Cerebellar nuclear complex (tissue), 1 donor: ENCODE measurements at places on chromosomes 1 and 21.

DNA sequence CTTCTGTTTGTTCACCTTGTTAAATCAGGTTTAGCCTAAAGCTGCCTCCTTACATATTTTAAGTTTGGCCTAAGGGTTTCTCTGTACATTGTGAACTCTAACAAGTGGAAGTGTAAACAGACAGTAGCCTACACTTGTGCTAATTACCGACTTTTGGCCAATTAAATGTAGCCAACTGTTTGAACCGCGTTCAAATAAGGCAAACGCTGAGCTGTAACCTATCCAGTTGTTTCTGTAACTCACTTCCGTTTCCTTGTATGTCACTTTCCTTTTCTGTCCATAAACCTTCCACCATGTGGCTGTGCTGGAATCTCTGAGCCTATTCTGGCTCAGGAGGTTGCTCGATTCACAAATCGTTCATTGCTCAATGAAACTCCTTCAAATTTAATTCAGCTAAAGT is 8.0 kb upstream of the FCAMR start:
- no peak for DNase-seq

- no peak for DNase-seq
These were observed 1.6 kb downstream of the NSUN4 start for GRCh38 chr1:46342084-46342656.

DNA sequence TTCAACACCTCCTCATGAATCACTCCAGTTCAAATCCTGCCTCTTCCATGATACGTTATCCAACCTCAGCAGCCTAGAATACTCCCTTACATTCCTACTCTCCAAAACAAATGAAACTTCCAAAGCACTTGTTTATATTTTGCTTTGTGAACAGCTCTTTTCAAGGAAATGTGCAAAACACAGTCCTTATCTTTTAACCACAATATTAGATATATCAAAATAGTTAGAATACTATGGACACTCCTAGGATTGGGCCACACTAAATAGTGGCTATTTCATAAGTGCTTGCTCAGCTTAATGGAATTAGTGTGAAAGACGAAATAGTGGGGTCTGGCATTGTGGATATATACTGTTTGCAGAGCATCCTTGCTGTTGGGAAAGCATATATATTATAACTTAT is 173.5 kb downstream of the ZC3H11B start:
- DNase-seq = no peak

- no peak for DNase-seq
These were observed 2.5 kb downstream of the AGRN start for GRCh38 chr1:1022302-1023009.

DNA sequence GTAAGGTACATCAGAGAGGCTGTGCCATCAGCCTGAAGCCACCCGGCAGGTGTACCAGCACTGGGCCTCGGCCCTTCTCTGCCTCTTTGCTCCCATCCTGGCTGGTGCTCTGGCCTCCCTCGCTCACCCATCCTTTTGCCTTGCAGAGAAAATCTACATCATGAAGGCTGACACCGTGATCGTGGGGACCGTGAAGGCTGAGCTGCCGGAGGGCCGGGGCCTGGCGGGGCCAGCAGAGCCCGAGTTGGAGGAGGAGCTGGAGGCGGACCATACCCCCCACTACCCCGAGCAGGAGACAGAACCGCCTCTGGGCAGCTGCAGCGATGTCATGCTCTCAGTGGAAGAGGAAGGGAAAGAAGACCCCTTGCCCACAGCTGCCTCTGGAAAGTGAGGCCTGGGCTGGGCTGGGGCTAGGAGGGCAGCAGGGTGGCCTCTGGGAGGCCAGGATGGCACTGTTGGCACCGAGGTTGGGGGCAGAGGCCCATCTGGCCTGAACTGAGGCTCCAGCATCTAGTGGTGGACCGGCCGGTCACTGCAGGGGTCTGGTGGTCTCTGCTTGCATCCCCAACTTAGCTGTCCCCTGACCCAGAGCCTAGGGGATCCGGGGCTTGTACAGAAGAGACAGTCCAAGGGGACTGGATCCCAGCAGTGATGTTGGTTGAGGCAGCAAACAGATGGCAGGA is 24.5 kb upstream of the TNFRSF1B start:
- no peak for DNase-seq

DNA sequence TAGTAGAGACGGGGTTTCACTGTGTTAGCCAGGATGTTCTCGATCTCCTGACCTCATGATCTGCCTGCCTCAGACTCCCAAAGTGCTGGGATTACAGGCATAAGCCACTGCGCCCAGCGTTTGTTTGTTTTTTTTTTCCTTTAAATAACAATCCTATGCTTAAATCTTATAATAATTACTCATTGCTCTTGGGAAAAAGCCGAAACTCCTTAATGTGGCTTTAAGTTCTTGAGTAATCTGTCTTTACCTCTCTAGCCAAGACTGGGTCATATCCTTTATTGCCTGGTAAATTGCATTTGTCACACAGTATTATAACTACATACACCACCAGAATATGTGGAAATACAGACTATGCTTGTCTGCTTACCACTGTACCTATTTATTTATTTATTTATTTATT is 97.1 kb downstream of the MACF1 start:
- DNase-seq = no peak

GRCh38 chr1:184189361-184189760 is 137.8 kb downstream of the TSEN15 start:
- DNase-seq = no peak

GRCh38 chr1:26296340-26297056 is 9.9 kb downstream of the UBXN11 start:
- no peak for DNase-seq

DNA sequence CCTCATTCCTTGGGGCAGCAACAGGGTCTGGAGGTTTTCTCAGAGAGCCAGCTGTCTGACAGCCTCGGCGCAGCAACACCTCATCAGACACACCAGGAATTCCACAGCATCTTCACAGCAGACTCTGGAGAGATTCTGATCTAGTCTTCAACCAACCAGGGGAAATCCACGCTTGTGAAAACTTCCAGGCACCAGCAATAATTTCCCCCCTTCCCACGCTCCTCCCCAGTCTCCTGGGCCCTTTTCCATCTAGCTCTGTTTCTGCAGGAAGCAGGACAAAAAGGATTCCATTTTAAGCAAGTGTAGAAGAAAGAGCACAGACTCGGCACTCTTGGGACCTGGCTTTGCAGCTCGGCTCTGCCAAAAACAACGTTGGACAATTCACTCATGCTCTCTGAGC is 44.3 kb upstream of the CAPZB start:
- DNase-seq = no peak

GRCh38 chr1:18021242-18021641 is 86.4 kb upstream of the IGSF21 start:
- no peak for DNase-seq

DNA sequence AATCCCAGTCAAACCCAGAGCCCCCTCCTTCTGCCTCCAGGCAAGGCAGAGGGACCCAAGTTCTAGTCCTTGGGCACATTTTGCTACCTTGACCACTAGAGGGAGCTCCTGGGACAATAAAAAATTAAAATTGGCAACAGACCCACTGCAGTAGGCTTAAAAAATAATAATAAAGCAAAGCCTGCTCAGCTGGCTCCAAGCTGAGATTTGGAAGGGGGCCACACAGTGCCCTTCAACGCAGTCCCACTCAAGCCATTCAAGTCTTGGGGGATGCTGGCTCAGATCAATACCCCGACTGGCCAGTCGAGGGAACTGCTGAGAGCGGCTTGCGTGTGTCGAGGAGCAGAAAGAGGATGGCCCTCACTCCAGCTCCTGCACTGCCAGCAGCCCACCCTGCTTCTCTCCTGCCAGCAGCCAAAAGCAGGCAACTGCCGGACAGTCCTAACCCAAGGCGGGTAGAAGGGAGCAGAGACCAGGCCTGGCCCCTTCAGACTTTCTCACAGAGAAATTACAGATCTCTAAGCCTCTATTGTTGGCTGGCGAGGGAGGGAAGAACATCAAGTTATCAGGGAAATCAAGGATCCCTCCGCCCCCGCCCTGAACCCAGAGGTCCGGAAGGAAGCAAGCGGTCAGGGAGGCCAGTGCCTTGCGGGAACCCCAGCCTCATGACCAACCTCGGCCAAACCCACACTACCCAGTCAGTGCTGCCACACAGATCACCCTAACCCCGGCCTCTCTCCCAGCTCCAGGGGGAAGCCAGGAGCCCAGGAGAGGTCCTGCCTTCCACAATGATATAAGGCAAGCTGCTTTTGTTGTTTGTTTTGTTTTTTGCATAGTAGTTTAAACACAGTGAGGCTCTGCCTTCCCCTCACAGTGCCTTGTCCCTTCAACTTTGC is 4.9 kb upstream of the ALDH4A1 start:
- peak; percentile 26 for DNase-seq

DNA sequence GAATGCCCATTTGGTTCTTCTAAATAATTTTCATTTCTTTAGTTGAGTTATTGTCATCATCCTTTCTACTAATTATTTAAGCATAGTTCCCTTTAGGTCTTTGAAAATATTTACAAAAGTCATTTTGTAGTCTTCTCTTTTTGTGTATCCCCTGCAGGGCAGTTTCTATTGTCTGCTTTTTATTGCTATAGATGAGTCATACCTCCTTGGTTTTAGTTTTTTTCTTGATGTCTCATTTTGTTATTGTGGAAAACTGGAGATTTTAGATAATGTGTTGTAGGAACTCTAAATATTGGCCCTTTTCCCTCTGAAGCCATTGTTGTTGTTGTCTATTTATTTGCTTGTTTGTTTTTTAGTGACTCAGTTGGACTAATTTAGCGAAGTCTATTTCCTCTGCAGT is 387.9 kb downstream of the NUF2 start:
- DNase-seq = no peak

- no peak for DNase-seq
These were observed 153.6 kb downstream of the HIVEP3 start for GRCh38 chr1:41765152-41765551.

DNA sequence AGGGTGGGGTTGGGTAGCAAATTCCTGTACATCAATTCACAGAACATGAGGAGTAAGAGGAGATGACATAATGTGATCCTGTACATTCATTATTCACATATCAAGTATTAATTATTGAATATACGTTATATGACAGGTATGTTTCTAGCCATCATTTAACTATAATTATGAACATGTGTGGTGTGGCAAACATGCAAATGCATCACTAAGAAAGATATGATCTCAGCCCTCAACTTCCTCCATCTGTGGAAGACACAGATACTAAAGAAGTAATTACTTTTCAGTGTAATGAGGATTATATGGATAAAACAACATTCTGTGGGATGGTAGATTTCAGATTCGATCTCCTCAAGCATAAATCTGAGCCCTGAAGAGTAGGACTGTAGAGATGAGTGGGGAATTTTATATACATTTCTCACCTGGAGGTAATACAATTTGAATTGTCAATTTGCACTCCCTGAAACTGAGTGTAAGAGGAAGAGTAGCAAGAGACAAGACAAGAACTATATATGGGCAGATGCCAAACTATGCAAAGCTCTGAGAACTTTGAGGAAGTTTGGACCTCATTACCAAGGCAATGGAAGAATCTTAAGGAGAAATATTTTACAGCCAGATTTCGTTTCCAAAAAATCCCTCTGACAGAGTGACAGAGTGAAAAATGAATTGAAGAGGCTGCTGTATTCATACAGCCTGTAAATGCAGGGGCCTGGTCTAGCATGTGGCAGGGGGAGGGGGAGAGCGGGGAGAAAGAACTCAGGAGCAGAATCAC is 275.5 kb downstream of the TPR start:
- DNase-seq = no peak

DNA sequence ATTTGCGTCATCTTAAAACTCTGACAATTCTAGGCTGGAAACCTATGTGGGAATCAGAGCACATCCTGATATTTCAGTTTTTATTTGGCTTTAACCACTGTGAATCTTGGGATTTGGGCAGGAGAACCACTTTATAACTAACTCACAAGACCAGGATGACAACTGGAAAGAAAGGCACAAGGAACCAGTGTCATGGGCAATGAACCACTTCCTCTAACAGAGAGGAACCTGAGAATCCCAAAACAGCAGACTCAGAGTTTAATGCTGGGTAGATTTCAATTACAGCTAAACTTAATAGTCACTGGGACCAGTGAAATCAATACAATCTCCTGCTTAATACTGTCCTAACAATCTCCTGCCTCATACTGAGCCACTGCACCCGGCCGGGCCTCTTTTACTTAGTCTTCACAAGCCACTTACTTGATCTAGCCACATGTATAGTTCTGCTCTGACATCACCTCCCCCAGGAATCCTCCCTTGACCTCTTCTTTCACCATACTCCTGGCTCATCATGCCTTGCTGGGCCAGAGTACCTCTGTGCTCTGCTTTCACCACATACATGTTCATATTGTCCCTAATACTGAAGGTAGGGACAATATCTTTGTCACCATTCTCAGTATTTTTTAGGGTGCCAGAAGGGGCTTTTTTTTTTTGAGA is 20.2 kb upstream of the SLFNL1 start:
- no peak for DNase-seq

DNA sequence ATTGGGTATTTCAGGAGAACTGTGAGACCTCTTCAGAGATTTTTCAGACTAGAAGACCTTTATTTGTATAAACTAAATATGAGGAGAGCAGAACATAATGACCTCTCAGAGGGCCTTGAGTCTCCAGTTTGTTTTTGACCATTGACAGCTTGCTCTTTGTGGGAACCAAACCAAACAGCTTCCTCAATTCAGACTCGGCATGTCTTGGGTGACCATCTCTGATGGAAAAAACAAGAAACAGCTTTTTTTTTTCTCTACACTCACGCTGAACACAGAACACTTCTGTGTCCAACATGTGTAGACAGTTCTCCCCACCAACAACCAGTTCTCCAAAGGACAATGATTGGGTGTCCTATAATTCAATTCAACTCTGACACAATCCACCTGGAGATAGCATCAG is 11.5 kb downstream of the ATP1A4 start:
- no peak for DNase-seq

GRCh38 chr1:11690397-11691301 is 861 bp upstream of the DRAXIN start:
- no peak for DNase-seq

DNA sequence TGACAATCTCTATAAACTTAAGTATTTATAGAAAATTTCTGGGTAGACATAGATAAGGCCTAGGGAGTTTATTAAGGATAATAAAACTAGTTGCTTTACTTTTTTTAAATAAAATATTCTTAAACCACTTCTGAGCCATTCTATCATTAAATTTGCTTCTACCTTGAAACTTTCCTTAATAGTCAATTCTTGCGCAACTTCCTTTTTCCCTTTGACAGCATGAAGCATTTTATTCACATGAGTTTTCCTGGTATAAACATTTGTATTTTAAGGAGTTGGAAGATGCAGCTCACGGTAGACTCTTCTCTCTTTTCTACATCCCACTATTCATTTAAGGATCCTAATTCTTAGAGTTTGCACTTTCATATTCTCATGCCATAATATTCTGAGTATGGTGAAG is 75.8 kb upstream of the DPH5 start:
- DNase-seq = no peak
